ENCODE measurements at places on chromosomes 3 and 15.

DNA sequence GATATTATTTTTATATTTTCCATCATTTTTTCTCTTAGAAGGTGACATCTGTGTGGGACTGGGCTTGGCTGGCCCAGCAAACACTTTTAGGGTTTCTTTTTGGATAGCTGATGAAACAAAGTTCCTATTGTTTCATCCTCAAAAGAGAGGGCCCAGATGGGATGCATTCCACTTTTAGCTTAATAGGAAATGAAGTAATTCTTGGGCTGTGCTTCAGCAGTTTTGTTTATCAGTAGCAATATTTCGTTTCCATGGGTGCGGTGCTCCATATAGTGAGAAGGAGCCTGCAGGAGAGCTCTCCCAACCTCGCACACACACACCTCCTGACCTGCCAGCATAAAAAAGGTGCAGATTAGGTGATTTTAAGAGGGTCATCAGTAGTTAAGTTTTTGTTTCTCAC lies 147.5 kb downstream of the AKAP13 start:
- no peak for DNase-seq

GRCh38 chr3:65677486-65678010 lies 361.2 kb downstream of the MAGI1 start:
- no peak for DNase-seq

GRCh38 chr15:63322541-63322940 lies 45.1 kb downstream of the APH1B start:
- DNase-seq = no peak

DNA sequence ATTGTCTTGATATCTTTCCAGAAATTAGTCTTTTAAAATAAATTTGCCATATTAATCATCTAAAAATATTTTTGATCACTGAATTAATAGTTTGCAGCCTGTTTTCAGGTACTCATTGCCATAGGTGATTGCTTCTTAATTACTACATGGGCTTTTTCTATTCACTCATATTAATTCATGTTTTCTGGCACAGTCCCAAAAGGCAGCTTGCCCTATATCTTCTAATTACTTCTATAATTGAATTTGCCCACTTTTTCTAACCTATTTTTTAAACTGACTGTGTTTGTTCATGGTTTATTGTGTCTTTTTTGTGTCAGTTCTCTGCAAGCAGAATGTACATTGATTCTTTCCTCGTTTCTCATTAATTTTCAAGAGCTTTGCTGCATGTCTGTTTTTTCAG lies 85.7 kb upstream of the SOX2 start:
- no peak for DNase-seq
